KBM-7 (cell line): ENCODE measurements at places on chromosomes 1 and 21.

- DNase-seq = no peak
Observed at GRCh38 chr1:76832521-76832920, 34.8 kb upstream of the ST6GALNAC5 start.

- no peak for DNase-seq
Observed at GRCh38 chr1:21603177-21604138, 65.7 kb downstream of the RAP1GAP start.

DNA sequence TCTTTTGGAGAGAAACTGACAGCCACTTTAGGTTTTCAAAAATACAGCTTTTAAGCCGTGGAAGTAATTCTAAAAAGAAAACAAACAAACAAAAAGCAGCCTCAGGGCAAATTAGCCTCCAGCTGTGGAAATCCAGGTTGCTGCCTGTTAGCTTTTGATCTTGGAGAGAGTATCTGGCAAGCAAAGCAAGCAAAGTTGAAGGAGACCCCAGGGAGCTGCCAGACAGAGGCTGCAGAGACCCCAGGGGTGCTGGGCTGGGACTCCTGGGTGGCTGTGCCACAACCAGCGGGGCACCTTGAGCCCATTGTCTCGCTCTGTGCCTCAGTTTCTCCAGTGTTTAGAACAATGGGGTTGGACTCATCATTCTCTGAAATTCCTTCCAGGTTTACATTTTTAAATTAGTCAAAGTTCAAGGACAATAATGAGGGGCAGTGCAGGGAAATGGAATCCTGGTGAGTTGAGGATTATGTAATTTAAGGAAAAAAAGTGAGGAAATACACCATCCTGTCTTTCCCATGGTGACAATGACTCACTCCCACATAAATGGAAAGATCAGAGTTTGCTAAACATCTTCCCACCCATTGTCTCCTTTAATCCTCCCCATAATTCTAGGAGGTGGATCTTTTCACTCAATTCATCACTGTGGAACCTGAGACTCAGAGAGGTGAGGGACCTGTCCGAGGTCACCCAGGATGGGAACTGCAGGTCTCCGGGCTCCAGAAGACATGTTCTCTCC lies 480.5 kb downstream of the MATN1 start:
- no peak for DNase-seq

GRCh38 chr1:24254783-24255182 lies 64.4 kb upstream of the GRHL3 start:
- DNase-seq = no peak

GRCh38 chr1:245158913-245159312 lies 4.1 kb downstream of the KIF26B start:
- DNase-seq = no peak

- DNase-seq = peak; percentile 65
Observed at GRCh38 chr1:157496121-157496526, 56.2 kb downstream of the FCRL5 start.

DNA sequence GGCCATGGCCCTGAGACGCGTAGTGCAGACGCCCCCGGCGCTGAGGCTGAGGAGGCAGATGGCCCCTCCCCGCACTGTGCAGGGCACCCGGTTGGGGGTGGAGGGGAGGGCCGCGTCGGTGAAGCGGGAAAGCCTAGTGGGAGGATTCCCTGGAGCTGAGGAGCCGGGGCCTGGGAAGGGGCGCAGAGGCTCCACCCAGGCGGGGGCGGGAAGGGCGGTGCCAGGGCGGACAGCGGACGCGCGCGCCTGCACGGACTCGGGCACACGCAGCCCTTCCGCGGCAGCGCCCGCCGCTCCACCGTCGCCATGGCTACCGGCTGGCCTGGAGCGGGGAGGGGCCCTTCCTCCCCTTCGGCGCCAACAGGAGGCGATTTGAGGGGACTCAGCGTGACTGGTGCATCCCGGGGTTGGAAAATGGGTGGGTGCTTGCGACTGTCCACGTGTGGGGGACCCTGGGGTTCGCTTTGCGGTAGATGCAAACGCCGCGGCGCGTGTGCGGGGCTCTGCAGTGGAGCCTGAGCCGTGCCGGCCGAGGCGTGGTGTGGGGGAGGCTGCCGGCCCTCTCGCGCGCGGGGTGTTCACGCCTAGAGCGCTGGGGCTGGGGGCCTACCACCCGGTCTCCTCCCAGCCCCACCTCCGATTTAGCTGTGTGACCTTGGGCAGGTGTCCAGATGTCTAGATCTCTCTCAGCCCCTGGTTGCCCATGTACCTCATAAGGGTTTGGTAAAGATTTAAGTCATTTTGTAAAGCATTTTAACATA lies 35.1 kb downstream of the PTPRF start:
- DNase-seq = no peak

- no peak for DNase-seq
Observed at GRCh38 chr1:61102041-61102440, 19.7 kb downstream of the NFIA start.

GRCh38 chr1:54220004-54220811 lies 20.2 kb downstream of the MRPL37 start:
- DNase-seq = peak; percentile 51

- no peak for DNase-seq
Observed at GRCh38 chr1:244557565-244557964, 95.4 kb upstream of the DESI2 start.

DNA sequence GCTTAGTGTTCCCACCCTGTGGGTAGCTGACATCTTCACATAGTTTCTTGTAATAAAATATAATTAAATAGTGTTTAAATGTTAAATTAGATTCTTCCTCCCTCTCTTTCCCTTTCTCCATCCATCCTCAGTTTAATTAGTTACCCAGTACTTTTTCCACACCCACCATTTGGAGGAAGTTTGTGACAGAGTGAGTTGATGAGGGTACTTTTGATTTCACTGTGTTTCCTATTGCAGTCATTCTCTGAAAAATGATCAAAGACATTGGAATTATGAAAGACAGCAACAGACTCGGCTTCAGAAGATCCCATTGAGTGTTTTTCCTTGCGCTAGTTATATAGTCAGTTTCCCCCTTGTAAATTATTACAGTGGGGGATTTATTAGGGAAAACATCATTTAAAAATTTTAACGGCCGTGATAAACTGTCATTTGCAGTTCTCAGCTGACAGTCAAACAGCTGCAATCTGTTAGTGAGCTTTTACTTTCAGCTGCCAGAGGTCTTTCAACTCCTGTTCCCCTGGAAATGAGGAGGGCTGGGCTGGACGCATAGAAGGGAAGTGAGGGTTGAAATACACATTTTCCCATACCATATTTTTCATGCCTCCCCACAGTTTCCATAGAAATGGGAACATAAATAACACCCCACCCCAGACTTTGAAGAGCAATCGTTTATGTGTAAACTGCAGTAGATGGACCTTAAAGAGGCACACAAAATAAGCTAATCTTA lies 61.3 kb upstream of the CACYBP start:
- peak; percentile 20 for DNase-seq

DNA sequence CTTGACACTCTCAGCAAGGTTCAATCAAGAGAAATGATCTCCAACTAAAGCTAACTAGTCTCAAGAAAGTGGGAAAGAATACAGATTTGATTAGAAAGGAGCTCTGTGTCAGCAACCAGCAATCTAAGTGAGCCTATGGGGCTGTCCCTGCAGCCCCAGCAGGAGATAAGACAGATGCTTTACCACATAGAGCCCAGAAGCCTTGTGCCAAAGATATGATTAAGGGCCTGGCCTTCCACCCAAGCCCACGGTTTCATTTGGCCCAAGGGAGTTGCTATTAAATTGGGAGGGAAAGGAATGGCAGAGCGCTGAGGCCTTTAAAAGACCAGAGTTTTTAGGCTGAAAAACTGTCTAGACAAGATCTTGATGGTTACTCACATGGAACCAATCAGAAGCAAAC lies 74.8 kb downstream of the HLCS start:
- DNase-seq = no peak

DNA sequence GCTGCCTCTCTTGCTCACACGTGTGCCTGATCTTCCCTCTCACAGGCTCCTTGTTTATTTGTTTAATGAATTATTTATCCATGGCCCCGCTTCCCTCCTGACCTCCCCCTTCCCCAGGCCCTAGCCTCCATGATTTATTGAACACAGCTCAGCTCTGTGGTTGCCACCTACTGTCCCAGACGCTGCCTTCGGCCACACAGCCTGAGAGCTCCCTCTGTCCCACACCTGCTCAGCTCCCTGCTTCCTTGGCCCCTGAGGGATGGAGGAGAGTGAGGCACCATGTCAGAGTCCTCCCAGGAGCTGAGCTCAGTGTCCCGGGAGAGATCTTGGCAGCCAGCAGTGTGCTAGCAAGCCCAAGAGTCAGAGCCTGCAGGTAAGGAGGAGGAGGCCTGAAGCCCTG lies 3.1 kb upstream of the EFNA3 start:
- DNase-seq = no peak

- no peak for DNase-seq
Observed at GRCh38 chr1:31667065-31667785, 22.5 kb upstream of the PEF1 start.

- no peak for DNase-seq
Observed at GRCh38 chr1:210687582-210688279, 359.0 kb downstream of the HHAT start.

- DNase-seq = no peak
Observed at GRCh38 chr1:116725798-116726197, 28.4 kb upstream of the CD2 start.

GRCh38 chr1:163509114-163509513 lies 187.4 kb downstream of the NUF2 start:
- no peak for DNase-seq

DNA sequence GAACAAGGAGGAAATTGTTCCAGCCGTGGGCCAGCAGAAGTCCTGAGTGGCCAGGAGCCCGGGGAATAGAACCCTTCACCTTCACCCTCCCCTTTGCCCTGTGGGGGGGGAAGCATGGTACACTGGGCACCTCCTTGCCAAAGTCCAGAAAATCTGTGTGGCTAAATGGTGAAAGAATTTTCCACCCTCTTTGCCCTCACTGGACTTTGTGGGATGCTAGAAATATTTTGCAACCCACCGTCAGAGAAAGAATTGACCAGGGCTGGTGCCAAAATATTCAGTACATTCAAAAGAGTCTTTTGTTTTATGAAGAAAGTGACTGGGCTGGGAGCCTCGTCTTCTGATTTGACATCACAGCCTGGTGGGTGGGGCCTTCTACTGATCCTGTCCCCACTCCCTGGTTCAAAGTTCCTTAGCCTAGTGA lies 14.6 kb downstream of the NFASC start:
- DNase-seq = no peak

- DNase-seq = no peak
Observed at GRCh38 chr1:1309251-1310108, 1.1 kb downstream of the PUSL1 start.

DNA sequence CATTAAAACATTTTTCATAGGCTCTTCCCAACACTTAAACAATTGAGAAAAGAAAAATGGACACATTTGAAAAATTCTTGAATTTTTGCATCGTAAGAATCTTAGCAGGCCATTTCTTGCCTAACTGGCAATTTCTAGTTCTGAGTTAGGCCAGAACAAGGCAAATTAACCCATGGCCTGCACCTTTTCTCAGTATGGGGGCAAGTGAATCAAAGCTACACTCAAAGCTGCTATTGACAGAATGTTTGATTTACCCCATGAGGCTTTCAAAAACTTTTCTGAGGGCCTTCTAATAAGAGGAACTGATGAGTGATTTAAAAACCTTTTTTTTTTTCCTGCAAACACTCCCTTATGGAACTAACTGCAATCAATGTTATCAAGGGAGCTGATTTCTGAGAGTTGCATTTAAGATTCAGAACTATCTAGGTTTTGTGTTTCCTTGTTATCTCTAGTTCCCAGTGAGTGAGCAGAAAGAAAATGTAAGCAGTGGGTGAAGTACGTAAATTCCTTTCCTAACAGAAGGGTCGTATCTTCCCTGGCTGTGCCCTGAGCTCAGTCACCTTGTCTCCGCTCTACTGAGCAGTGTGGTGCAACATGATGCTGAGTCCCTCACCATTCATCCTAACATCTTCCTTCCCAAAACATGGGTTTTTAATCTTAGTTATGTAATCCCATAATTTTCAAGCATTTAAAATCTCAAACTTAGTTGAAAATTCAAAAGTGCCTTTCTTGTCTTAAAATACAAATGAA lies 353.7 kb downstream of the DPYD start:
- DNase-seq = no peak

GRCh38 chr1:31934706-31935629 lies 3.2 kb downstream of the PTP4A2 start:
- peak; percentile 28 for DNase-seq

- DNase-seq = no peak
Observed at GRCh38 chr1:94411237-94411636, 7.0 kb upstream of the ABCD3 start.

DNA sequence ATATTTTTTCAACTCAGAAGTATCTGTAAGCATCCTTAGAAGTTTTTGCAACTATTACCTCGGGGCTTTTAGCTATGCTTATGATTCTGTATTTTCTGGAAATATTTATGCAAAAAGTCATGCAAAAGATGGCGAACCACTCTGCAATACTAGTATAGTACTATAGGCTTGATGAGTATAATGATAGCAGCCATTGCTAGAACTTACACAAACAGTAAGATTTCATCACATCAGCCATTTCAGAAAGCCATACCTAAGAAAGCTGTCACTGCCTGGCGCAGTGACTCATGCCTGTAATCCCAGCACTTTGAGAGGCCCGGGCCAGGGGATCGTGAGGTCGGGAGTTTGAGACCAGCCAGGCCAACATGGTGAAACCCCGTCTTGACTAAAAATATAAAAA lies 227.1 kb downstream of the LRRC7 start:
- DNase-seq = no peak

- DNase-seq = no peak
Observed at GRCh38 chr1:216054600-216054999, 368.6 kb downstream of the USH2A start.

- no peak for DNase-seq
Observed at GRCh38 chr1:89407360-89407759, 43.5 kb downstream of the GBP6 start.

GRCh38 chr1:244242446-244242845 lies 191.4 kb downstream of the ZBTB18 start:
- DNase-seq = no peak

DNA sequence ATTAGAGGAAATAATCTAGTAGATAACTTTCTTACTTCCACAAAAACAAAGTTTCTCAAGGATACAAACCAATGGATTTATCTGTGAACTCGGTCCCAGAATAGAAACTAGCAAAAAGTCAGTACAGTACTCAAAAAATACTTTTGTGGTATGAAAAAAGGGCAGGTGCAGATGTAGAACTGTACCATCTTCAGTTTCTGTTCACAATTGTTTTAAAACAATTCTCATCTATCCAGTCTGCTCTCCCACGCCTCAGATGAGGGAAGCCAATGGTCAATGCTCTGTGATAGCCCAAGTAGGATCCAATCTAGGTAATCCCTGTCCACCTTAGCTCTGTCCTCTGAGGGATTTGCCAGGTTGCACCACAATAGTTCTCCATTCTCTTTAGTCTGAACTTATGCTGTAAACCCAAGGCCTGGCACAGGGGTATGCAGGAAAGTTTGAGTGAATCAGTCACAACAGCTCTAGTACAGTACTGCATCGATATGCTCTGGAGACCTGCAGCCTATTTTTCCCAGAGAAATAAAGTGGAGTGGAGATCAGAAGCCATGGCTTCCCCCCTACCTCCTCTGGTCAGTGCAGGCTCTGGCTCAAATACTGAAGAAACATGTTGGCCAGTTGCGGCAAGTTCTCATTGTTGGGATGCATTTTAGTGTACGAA lies 1.4 kb downstream of the KTI12 start:
- DNase-seq = peak; percentile 22
